D341Med (cell line): ENCODE measurements at places on chromosomes 7 and 10.

DNA sequence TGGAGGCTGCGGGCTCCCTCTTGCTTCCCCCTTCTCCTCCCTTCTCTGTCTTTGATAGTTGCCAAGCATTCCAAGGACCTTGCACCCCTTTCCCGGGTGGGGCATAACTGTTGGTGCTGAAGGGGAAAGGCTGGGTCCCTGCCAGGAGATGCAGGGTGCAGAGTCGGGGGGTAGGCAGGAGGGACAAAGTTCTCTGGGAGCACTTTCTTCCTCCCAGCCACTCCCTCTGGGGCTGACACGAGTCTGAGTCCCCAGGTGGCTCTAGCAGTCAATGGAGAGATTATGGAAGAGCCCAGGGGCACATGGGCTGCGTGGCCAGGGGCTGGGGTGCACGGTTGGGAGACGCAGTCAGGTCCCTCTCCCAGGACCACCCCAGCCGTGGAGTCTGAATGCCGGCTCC, 2.1 kb downstream of the CLDN15 start:
- peak; percentile 27 for DNase-seq

DNA sequence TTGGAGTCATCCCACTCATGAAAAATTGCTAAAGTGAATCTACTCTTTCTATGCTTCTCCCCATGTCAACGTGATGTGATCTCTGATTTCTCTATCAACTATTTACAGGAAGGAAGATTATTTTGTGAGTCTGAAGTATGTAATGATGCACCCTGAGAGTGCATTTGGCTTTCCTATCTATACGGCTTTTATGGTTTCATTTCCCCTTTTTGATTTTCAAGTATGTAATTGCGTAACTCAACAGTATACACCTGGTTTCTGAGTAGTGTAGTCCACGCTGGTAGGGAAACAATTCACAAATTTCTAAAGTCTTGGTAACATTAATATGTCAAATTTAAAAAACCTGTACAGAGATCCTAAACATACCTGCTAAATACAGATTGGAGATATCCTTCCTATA, 194.7 kb upstream of the SEMA3A start:
- DNase-seq = no peak

GRCh38 chr7:152882576-152883310, 123.2 kb downstream of the ACTR3B start:
- no peak for DNase-seq

DNA sequence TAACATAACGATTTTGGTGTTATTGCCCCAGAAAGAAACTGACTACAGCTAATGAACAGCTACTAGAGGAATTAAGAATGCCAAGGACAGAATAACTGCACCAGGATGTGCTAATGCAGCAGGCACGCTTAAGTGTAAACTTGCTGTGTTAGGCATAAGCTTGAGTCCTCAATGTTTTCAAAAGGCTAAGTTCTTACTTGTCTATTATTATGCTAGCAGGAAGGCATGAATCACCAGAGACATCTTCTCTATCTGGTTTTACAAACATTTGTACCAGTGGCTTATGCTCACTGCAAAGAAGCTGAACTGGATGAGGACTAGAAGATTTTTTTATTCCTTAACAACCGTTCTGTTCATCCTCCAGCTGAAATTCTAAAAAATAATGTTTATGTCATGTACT, 1035.3 kb downstream of the NRG3 start:
- no peak for DNase-seq

DNA sequence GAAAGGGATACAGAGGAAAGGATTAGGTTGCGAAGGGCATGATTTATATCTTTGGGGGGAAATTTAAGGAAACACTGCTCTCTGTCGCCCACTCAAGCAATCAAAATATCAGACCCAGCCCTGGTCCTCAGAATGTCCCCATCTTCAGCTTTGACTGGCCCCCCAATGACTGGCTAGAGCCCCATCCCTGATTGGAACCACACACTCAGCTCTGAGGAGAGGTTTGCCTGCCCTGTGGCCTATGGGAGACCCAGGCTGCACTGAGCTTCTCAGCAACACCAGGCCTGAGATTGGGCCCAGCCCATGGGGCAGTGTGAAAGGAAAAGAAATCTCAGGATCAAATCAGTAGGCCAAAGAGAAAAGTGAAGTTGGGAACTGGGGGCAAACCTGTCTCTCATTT, 69.5 kb downstream of the ADCYAP1R1 start:
- DNase-seq = no peak
